ENCODE measurements at places on chromosomes 4 and X.

DNA sequence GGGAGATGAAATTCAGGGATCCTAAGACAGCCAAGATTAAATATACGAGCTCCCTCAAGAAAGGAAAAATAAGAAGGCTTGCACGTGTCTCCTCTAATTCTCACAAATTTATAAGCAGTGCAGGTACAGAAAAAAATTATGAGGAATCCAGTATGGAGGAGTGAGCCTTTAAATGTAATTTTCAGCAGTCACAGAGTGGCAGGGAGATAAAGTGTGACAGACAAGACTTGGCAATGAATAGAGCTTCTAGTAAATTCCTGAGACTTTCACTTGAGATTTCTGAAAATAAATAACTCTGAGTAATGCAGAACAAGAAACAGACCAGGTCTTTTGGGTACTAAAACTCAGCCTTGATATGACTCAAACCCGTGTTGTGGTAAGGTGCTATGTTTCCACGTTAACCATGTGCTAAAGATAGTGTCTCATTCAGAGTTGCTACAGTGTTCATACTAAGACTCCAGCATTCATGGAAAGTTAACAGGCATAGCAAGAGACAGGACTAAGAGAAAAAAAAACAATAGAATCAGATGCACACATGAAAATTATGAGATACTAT, 119.8 kb downstream of the SPOCK3 start:
- DNase-seq: no peak

- no peak for DNase-seq
Measured at GRCh38 chrX:26914232-26914631, 548.9 kb downstream of the PPP4R3C start.

GRCh38 chrX:19649226-19649995, 134.1 kb upstream of the MAP3K15 start:
- DNase-seq: no peak

- DNase-seq: no peak
Measured at GRCh38 chr4:185904381-185904780, 92.4 kb upstream of the SORBS2 start.

DNA sequence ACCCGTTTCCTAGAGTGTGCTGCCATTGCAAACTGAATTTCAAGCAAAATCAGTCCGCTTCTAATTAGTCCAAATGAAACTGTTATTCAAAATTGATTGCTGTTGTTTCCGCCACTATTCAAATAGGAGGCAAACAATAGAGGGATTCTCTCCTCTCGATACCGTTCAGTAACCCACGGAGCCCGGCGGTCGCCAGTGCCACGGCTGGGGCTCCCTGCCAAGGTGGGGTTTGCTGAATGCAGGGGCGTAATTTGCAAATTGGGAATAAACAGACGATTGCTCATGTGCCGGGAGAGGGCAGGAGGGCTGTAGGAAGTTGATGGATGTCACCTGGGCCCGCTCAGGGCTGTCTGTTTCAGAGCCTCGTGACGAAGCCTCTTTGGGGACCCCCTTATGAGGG, 8.8 kb downstream of the ADRA2C start:
- DNase-seq: no peak

GRCh38 chr4:11782859-11783258, 354.2 kb upstream of the HS3ST1 start:
- no peak for DNase-seq

DNA sequence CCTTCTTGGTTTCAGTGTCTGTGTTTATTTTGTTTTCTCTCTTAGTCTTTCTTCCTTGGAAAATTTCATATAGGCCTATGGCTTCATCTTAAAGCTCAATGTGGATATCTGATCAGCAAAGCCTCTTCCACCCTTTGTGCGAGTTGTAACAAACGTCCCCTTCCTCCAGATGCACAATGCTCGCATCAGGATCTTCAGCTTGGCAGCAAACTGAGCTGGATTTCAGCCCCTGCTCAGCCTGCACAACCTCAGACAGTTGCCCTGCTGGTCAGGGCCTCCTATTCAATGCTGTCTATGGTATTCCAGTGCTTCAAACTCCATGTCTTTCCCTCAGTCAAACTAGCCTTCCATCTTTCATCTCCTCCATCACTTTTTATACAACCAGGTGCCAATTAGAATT, 309.4 kb downstream of the ARHGAP24 start:
- DNase-seq: no peak

- DNase-seq: no peak
Measured at GRCh38 chr4:52059372-52059771, 8.3 kb downstream of the SPATA18 start.

DNA sequence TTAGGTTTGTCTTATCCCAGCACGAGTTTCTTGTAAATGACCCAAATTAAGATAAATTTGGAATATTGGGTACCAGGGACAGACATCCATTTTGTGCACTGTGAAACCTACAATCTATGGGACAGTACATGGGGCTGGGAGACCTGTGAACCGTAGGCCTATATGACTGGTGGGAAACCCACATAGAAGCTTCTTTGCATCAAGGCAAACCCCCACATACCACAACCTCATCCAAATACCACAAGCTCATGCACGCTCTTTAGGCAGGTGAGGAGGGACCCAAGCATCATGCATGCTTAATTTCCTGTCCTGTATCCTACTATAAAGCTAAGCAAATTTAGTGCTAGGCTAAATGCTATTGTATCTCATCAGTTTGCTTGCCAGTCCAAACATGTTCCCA, 47.8 kb downstream of the NIPAL1 start:
- no peak for DNase-seq

DNA sequence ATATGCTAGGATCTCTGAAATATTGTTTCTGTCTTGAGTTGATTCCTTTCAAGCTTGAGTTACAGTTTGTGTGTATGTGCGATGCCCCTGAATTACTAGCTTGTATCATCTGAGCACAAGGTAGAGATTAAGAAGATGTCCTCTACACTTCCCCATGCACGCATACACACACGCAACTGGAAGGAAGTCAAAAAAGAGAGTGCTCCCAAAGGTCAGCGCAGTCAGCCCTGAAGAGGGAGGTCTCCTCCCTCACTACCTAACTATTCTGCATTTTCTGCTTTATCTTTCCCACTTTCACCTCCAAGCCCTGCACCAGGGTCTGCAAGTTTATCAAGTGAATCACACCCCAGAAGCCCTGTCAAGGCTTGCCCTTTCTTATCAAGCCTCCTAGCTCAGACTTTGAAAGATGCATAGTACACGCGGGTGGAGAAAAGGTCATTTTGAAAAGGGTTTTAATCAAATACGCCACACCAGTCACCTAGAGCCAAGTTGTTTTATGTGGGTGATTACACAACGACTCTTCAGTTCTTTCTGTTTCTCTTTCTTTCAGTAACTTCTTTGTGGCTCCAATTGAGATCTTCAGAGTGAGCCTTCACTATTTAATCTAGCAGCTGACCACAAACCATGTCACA, 127.7 kb downstream of the ASB9 start:
- DNase-seq: no peak

- DNase-seq: no peak
Measured at GRCh38 chr4:182831376-182831775, 85.8 kb downstream of the DCTD start.

GRCh38 chrX:39577206-39577984, 520.4 kb downstream of the BCOR start:
- DNase-seq: no peak

GRCh38 chr4:132334081-132334480, 815.0 kb upstream of the PCDH10 start:
- no peak for DNase-seq

DNA sequence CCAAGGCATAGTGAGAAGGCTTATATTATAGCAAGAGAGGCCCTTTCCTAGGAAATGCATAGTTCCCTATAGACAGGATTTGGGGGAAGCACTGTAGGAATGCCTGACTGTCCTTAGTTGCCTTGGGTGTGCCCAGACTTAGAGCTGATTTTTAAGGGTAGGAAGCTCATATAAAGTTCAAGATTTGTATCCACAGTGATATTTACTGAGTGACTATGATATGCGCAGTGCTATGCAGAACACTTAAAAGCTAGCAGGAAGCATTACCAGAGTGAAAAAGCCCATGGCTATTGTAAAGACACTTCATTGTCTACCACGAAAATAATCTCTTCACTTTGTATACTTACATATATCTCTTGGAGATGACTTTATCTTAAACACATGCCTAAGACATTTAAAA, 50.1 kb upstream of the IL13RA1 start:
- DNase-seq: no peak

- no peak for DNase-seq
Measured at GRCh38 chrX:18591834-18592233, 80.1 kb downstream of the RS1 start.

- DNase-seq: no peak
Measured at GRCh38 chrX:23826216-23826615, 43.2 kb downstream of the SAT1 start.

- no peak for DNase-seq
Measured at GRCh38 chr4:128596853-128597252, 212.6 kb upstream of the JADE1 start.

- no peak for DNase-seq
Measured at GRCh38 chr4:184906480-184907097, 80.8 kb upstream of the ACSL1 start.

GRCh38 chr4:53676402-53676871, 85.2 kb upstream of the LNX1 start:
- DNase-seq: no peak

DNA sequence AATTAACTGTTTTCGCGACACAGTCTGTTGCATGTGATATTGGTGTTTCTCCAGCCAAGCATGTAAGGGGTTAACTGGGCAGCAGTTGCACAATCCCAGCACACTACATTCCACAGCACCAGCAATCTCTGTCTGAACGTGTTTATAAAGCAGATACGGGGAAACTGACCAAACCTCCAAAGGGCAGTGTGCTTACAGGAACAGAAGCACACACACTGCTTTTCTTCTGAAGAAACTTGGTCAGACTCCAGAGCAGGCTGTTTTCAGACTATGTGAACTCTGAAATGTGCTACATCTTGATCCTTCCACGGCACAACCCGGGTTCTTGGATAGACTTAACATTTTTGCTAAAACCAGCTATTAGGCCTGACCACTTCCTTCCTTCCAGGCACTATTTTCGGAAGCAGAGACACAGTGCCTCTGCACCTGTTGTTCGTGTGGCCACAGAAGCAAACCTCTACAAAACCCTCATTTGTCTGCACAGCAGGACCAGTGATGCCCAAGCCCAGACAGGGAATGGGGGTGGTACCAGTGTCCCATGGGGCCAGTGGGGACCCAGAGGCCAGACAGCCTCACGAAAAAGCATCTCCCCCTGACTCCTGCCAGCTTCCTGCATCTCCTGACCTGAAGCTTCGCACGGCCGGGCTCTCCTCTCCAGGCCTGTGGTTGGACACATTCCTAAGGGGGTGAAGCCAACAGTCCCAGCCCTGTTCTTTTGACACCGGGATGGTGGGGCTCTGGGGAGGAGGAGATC, 90.1 kb downstream of the IRF2 start:
- DNase-seq: no peak

DNA sequence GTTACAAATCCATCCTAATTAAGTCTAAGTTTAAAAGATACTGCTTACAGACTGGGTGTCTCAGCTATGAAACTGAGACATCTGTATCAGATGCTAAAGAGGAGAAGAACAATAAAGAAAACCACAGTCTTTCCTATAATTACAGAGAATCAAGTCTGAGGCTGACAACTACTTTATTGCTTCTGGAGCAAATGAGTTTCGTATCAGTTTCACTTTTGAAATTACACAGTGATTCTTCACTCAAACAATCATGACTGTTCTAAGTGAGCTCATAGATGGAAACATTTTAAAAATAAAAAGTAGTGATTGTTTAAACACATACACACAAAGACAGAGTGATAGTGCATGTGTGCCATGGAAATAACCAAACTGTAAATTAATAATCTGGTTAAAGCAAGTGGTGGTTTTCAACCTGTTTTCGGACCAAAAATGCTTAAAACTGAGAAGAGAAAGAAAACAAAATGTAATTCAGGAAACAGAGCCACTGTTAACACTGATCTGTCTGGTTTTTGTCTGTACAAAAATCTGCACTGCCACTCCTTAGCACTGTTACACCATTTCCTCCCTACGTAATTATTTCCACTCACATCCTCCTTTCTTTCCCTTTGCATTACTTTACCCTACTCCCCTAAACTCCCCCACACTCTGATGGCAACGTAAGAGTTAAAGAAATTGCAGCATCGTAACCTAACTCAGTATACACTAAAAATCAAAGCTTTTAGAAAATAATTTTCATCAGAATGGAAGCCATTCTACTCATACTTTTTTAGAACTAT, 12.5 kb downstream of the RFC1 start:
- no peak for DNase-seq

Measured in endothelial cell (in vitro differentiated cells).